ENCODE measurements at places on chromosomes 1 and 21.

DNA sequence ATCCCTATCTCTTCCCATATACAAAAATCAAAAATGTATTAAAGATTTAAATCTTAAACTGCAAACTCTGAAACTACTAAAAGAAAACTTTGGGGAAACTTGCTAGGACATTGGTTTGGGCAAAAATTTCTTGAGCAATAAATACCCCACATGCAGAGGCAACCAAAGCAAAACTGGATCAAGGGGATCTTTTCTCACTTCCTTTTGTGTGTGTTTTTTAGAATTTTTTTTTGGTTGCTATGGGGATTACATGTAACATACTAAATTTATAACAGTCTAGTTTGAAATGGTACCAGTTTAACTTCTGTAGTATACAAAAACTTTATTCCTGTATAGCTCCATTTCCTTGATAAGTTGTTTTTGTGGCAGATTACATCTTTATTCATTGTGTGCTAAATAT lies 16.8 kb downstream of the MAST2 start:
- DNase-seq: no peak

DNA sequence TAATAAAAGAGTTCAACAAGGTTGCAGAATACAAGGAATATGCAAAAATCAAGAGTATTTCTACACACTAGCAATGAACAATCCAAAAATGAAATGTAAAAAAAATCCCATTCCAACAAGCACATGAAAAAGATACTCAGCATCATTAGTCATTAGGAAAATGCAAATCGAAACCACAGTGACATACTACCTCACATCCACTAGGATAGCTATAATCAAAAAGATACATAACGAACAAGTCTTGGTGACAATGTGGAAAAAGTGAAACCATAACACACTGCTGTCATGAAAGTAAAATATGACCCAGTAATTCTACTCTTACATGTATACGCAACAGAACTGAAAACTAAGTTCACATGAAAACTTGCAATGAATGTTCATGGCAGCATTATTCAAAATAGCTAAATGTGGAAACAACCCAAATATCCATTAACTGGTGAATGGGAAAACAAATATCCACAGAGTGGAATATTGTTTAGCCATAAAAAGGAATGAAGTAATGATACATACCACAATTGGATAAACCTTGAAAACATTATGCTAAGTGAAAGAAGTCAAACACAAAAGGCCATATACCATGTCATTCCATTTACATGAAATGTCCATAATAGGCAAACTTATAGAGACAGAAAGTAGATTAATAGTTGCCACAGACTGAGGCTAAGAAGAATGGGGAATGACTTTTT lies 34.3 kb downstream of the PIK3R3 start:
- DNase-seq: no peak

- DNase-seq: no peak
These were observed 9.1 kb downstream of the PYCR2 start for GRCh38 chr1:225914947-225915346.

DNA sequence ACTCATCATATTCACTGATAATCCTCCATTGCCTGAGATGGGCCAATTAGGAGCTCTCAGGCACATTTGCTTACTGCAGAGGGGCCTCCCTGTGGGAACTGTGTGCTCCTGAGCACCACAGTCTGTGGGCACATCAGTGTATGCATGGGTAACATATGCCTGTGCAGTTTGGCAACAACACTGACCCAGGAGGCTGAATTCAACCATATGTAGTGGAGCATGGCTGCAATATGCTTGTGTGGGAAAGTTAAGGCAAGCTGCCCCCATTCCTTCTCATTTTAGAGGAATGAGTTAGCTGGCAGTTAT lies 11.8 kb upstream of the FMOD start:
- no peak for DNase-seq

GRCh38 chr1:178275553-178275952 lies 181.6 kb downstream of the RASAL2 start:
- DNase-seq: peak; percentile 38

DNA sequence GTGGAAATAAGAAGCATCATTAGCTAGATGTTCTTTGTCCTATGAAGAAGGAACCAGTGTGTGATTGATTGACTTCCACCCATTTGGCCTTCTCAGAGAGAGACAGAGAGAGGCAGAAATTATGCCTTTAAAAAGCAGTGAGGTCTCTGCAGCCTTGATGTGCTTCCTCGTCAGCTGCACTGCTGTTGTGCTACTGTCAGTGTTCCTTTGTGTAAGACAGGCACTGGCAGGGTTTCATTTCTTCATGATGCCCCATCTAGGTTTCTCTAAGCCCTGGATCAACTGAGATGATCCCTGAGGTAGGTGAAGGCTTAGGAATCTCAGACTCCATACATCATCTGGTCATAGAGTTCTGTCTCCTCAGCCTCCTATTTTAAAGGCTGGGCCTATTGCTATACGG lies 34.9 kb downstream of the GPR3 start:
- no peak for DNase-seq

DNA sequence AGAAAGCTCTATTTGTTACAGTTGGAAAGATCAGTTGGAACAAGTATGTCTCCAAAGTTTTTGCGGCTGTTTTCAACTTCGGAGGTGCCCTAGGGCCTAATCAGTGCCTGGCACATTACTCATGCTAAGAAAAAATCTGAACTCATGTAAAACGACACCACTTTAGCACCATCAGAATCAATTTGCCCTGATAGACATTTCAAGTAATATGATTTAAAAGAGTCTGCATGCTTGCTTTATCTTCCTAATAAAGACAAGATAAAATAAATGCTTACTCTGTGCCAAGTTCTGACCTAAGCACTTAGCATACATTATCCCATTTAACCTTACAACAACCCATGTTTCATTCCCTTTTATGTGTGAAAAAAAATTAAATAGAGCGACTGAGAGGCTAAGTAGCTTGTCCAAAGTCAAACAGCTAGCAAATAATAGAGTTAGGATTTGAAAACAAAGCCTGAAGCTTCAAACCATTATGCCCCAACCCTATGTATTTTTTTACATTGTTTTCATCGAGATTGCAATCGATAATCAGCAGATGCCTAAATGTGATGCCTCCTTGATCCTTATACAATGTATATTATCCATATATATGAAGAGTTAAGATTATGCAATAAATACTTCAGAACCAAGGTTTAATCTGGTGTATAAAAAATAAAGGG lies 91.3 kb downstream of the DENND1B start:
- DNase-seq: no peak

DNA sequence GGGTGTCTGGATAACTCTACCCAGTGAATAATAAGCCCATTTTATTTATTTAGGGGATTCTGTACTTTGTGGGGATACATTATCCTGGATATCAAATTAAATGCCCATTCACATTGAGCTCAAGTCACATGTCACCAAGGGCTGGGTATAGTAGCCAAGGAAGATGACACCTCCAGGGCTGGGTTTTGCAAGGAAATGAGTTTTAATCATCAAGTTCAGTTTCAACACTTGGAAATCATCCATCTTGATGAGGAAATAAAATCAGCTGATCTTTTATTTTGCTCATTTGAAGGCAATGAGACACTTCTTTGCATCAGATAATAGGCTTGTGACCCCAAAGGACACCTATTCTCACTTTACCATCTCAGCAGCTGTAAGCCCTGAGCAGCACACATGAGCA lies 80.0 kb upstream of the TNR start:
- peak; percentile 28 for DNase-seq

DNA sequence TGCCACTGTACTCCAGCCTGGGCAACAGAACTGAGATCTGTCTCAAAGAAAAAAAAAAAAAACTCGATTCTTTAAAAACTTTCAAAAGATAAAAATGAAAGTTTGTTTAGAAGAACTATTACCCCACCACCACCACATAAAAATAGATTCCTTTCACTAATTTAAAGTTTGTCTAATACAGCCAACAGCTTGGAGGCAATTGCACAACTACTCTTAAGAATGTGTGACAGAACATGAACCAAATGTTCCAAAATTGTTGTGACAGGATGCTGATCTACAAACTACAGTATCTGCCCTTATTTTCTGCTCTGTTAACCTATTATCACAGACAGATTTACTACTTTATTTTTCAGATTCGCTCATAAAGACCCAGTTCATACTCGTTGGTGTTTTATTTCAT lies 5.5 kb upstream of the TGFBR3 start:
- DNase-seq: peak; percentile 98

- DNase-seq: no peak
These were observed 389.7 kb downstream of the NTNG1 start for GRCh38 chr1:107530543-107530942.

DNA sequence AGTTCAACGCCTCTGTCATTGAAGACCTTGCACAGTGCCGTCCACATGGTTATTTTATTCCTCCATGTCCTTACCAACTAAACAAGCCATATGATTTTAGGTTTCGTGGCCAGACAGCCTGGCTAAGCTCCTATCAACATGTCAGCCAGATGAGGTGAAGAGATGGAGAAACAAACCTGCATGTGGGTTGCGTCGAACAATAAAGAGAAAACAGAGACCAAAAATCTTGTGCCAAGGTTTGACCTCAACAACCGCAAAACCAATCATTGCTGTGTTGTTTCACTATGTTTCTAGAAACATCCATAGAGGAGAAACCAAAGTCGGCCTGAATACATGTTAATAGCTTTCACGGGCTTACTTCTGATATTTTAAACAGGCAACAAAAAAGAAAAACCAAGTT lies 544.6 kb downstream of the SMYD3 start:
- no peak for DNase-seq

DNA sequence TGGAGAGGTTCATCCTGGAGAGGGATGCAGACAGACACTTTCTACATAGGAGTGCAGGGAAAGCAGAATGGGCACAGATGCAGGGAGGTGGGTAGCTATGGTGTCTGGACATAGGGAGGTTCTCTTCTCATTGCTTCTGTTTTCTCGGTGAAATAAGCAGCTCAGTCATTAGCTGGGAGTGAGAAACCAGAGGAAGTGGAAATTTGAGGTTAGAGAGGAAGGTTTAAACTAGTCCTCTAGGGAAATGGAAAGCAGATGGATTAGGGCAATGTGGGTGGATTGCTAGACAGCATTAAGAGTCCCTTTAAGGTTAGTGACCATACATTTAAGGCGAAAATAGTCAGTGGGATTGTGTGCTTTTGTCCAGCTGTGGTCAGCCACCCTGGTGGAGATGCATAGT lies 39.6 kb downstream of the MPZL1 start:
- DNase-seq: no peak

GRCh38 chr21:42101246-42101645 lies 30.1 kb downstream of the UMODL1 start:
- no peak for DNase-seq

DNA sequence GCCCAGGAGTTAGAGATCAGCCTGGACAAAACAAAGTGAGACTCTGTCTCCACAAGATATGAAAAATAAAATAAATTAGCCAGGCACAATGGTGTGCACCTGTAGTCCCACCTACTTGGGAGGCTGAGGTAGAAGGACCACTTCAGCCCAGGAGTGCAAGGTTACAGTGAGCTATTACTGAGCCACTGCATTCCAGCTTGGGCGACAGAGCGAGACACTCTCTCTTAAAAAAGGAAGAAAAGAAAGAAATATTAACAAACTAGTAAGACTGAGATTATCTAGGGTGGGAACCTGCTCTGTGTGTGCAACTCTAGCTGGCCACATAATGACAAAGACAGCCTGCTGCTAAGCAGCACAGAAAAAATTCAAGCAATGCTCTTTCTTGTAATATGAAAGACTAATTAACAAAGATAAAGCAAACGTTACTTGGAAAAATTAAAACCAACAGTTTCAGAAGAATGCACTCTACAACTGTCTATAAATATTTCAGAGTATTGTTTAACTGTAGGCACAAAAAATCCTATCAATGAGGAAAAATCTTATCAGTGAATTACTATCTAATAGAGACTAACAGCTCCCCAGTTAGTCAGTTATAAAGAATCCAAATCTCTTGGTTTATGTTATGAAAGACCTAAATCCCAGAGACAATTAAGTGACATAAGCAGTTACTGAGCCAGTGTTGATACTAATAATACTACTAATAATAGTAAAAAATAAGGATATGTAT lies 74.5 kb downstream of the ENAH start:
- DNase-seq: no peak
